ENCODE measurements at places on chromosomes 11 and 22.

DNA sequence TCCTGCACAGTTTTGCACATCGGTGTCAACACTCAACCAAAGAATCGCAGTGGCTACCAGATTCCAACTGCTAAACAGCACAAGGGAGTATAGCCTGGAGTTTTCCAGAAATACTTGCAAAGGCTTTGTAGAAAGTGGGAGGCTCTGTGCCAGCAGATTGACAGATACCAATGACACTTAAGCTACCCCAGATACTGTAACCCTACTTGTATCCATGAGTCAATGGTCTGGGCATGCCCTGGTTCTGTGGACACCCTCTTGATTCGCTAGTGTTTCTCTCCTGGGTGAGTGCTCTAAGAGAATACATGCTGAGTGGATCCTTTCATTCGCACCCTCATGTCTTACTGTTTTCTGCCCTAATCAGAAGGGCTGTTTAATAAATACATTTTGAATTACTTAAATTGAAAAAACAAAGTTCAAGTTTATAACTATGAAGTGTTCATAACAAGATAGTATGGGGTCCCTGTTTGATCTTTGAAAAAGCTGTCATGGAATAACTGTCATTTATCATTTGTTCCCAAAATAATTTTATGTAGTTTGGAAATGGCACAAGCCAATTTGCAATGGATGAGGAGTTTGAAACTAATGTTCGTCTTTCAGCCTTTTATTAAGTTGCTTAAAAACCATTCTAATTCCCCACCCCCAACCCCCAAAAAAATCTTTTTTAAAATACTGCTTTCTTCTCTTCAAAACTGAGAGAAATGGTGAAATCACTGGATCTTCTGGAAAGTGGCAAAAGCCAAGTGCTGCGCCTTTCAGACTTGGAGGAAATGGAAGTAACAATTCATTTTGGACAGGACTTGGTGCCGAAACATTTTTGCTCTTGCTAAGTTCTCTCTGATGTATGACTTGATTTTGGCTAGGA is 600.5 kb upstream of the TENM4 start:
- no peak for DNase-seq

DNA sequence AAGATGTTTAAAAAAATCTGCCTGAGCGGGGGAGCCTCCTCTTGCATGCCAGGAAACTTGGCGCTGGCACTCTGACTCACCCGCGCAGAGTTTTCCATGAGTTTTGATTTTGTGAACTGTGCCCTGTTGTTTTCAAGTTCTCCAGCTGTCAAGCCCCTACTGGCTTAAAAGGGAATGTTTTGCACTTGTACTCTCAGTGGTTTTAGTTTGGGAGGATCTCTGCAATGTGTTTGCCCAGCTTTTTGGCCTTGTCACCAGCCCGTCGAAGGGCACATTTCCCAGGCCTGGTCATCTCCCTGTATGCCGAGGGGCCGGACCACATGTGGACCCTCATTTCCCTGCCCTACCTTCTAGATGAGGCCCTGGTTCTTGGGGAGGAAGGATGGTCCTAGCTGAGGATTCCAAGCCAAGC is 12.2 kb downstream of the MRGPRF start:
- peak; percentile 85 for DNase-seq

- DNase-seq: peak; percentile 57
Observed at GRCh38 chr11:110763249-110764011, 51.2 kb upstream of the ARHGAP20 start.

GRCh38 chr11:133506023-133506422 is 26.3 kb downstream of the OPCML start:
- DNase-seq: no peak

DNA sequence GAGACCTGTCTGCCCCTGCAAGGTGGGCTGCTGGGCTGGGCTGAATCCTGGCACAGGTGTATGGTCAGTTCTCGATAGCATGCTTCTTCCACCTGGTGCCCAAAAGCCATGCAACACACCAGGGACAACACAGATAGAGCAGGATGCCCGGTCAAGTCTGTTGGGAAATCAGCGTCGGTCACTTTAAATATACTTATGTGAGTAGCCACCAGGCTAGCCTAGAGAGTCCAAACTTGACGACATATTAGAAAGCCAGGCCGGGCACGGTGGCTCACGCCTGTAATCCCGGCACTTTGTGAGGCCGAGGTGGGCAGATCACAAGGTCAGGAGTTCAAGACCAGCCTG is 8.9 kb downstream of the C1QTNF6 start:
- DNase-seq: no peak

DNA sequence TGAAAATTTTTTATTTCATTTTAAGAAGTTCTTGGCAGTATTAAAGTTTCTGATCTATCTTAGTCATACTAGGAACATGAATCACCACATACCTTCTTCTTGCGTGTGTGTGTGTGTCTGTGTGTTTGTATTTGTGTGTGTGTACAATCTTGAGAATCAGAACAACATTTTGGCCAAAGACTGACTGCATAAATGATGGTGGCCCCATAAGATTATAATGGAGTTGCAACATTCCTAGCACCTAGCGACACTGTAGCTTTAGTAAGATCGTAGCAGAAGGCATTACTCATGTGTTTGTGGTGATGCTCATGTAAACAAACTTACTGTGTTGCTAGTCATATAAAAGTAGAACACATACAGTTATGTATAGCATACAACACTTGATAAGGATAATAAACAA is 205.4 kb downstream of the FAM76B start:
- peak; percentile 36 for DNase-seq

DNA sequence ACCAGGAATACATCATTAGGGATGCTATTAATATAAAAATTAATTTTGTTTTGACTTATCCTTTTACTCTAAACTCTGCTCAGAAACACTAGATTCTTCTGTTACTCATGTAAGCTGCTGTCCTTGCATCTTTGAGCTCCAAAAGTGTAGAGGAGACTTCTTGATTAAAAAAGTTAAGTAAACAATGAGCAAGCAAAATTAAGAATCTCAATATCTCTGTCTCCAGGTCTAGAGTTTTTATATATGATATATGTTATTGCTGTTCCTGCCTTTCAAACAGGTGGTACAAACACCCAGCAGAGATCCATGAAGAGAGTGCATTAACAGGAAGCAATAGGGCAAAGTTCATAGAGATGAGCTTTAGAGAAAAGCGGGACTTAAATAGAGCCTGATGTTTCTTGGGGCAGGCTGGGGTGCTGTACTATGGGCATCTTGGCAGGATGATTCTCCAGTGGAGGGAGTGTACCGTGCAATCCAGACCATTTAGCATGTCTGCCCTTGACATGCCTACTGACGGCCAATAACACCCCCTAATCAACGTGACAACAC is 6.9 kb downstream of the MAPK1 start:
- DNase-seq: no peak

DNA sequence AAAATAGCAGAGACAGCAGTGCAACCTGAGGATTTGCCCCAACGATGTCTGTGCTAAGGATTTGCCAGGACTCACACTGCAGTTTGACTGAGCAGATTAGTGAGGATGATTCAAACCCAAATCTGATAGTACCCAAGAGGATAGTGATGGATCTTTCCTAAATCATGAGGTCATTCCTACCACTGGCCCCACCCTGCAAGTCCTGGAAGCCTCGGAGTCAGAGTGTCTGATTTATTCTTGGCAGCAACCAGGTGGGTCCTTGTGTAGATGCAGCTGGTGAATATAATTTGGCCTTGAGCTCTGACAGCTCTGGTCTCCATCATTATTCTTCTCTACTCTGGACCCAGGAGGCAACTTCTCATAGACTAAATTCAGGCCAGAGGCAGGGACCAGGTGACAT is 179.3 kb upstream of the RAG2 start:
- DNase-seq: no peak

- DNase-seq: no peak
Observed at GRCh38 chr11:78607696-78608095, 33.0 kb upstream of the NARS2 start.

GRCh38 chr11:19729141-19729540 is 16.5 kb downstream of the NAV2 start:
- no peak for DNase-seq

GRCh38 chr11:66766681-66767080 is 37.7 kb upstream of the SPTBN2 start:
- DNase-seq: no peak

DNA sequence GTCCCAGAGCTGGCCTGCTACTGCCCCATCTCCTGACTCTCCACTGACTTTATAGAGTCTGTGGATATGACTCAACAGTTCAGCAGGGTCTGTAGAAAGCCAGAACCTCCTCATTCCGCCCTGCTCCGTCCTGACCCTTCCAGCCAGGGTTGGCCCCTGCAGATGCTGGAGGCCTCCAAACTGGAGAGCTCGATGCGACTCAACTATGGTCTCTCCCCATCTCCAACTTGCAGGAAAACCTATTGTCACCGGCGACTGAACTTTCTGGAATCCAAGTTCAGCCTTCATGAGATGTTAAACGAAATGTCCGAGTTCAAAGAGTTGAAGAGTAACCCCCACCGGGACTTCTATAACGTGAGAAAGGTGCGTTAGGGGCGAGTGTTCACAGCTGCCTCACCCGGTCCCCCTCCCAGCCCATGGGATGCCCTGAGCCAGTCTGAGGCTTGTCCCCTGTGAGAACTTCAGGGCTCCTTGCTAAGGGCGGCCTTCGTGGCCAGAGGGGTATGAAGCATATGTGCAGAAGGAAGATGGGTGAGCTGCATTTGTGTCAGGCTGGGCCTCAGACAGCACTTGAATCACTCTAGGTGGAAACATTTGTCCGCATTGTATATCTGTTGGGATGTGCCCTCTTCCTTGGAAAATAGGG is 32.1 kb downstream of the AMPD3 start:
- no peak for DNase-seq

- DNase-seq: no peak
Observed at GRCh38 chr22:16989915-16990314, 18.1 kb downstream of the GAB4 start.

DNA sequence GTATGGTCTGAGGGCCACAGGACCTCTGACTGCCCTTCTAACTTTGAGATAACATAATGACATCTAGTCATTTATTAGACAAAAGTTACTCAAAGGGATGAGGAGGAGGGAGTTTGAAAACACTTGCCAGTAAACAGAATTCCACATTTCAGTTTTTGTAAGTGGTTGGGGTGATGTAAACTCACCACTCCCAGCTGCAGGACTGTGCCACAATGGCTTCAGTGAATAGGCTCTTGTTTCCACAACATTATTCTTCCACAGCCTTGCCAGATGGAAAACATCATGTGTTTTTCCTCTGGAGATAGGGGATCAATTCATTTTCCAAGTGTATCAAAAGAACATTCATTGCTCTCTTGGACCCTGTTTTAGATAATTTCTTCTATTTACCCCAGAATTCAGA is 147.2 kb upstream of the BDNF start:
- no peak for DNase-seq

DNA sequence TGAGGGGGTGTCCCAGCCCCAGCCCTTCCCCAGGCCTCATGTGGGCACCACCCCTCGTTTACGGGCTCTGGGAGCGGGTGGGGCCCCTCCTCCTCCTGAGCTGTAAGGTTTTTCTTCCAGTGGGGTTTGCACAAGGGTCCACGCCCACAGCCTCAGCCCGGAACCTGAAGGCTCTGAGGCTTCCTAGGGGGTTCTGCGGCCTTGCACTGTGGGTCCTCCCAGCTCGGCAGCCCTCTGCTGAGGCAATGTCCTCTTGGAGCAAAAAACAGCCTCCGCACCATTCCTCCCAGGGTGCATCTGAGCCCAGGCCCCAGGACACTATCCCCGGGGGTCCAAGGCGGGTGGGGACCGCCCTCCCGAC is 14.1 kb downstream of the H19 start:
- no peak for DNase-seq

- peak; percentile 96 for DNase-seq
Observed at GRCh38 chr11:43905813-43906241, 25.2 kb downstream of the ALKBH3 start.

GRCh38 chr11:75389276-75389605 is 10.1 kb upstream of the RPS3 start:
- no peak for DNase-seq

DNA sequence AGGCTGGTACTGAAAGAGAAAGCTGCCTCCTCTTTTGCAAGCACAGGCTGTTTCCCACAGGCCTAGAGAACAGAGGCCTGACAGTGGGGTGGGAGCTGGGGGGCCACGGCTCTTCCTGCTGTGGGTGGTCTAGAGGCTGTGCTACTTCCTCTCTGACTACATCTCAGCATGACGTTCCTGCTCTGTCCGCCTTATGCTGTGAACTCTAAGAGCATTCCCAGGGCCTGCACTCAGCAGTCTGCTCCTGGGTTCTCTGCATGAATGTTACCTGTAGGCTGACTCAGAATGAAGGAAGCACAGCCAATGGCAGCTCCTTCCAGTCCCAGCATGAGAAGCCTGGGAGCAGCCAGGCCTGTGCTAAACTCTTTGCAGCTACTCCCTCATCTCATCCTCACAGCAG is 534.3 kb downstream of the NTM start:
- DNase-seq: no peak

DNA sequence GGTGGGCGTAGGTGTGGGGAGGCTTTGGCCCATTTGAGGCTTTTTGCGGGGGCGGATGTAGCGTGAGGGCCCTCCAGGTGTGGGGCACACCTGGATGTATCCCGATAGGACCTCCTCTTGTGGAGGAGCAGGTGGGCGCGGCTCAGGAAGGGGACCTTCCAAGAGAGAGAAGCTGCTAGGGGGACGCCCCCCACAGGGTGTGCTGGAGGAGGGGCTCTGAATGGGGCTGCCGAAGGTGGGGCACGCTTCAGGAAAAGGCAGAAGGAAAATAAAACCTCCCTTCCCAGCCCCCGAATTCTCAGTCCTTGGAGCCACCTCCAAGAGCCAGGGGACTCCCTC is 621 bp downstream of the SGSM1 start:
- DNase-seq: no peak

- no peak for DNase-seq
Observed at GRCh38 chr11:105697291-105697690, 87.4 kb downstream of the GRIA4 start.

GRCh38 chr11:23851216-23851615 is 645.6 kb upstream of the LUZP2 start:
- DNase-seq: no peak

- DNase-seq: no peak
Observed at GRCh38 chr22:19213442-19214077, 35.0 kb upstream of the SLC25A1 start.

DNA sequence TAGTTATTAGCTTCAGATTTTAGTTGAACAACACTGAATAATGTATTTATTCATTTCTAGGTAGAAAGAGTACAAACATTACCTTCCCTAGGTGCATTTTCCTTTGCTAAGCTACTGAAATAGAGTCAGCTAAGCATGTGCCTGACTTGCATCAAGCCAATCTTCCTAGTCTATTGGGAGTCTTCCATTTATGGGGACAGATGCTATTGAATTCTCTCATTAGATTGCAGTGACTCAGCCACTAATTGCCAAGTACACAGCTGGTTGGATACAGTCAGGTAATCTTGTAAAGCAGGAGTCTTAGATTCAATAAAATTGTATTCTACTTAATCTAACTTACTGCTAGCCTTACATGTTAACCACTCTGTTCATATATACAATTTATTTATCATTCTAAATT is 55.2 kb upstream of the RPS13 start:
- DNase-seq: no peak

DNA sequence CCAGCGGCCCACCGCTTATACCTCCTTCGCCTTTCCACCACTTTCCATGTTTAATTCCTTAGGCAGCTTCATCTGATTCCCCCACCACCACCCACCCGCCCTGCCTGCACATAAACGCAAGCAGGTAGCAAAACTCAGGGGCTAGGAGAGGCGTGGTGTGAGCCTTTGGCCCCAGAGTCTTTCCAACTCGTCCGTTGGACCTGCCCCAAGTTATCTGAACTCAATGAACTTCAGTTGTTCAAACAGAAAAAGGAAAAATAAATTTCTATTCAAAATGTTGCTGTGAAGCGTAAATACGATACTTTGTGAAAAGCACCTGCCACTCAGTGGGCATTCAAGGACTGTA is 814 bp upstream of the CDON start:
- DNase-seq: no peak

GRCh38 chr22:20083157-20083890 is 3.3 kb downstream of the DGCR8 start:
- DNase-seq: no peak

GRCh38 chr11:64691543-64691942 is 31.5 kb downstream of the NRXN2 start:
- DNase-seq: no peak
